ENCODE measurements at places on chromosomes 1 and 21.

GRCh38 chr1:4725416-4725815 lies 71.0 kb downstream of the AJAP1 start:
- H3K4me1 ChIP-seq = no peaks in the 10 kb centered on the region
- no peak for DNase-seq
- no peaks in the 10 kb centered on the region for H3K36me3 ChIP-seq
- no peak overlapping the region for H3K27ac ChIP-seq
- no peaks in the 10 kb centered on the region for H3K27me3 ChIP-seq

GRCh38 chr1:2633366-2633935 lies 635 bp upstream of the MMEL1 start:
- DNase-seq = no peak
- no peak overlapping the region for H3K27ac ChIP-seq
- no peak overlapping the region for H3K4me3 ChIP-seq
- peaks cover 18% of the 10 kb centered on the region for H3K27me3 ChIP-seq
- H3K4me1 ChIP-seq = peaks cover 7% of the 10 kb centered on the region

DNA sequence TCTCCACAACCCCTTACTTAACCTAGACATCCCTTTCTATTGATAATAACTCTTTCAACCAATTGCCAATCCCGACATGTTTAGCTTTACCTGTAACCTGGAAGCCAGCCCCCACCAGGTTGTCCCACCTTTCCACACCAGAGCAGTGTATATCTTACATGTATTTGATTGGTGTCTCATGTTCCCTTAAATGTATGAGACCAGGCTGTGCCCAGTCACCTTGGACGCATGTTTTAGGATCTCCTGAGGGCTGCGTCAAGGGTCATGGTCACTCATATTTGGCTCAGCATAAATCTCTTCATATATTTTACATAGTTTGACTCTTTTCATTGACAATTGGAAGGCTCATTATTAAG lies 5.3 kb upstream of the SLC19A1 start:
- peaks cover 5% of the 10 kb centered on the region for H3K4me1 ChIP-seq
- DNase-seq = no peak
- no peak overlapping the region for H3K27ac ChIP-seq
- no peak overlapping the region for H3K4me3 ChIP-seq
- H3K27me3 ChIP-seq = no peaks in the 10 kb centered on the region

DNA sequence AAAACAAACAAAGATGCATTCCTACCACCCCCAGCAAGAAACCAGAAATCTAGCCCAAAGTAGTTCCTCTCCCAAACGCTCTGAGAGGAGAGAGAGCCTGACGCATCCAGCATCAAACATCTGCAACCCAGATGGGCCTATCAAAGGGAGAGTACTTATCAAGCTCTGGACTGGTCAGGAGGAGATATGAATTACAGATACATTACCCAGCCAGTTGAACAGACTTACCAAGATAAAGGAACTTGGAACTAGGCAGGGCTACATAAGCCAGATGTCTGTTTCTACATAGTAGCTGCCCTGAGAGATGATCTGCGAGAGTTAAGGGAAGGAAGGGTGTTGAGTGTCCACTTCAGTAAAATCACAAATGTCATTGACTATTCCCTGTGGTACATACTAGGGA lies 138.4 kb downstream of the PAPPA2 start:
- H3K4me1 ChIP-seq = no peaks in the 10 kb centered on the region
- no peaks in the 10 kb centered on the region for H3K36me3 ChIP-seq
- H3K4me3 ChIP-seq = no peak overlapping the region
- DNase-seq = no peak
- no peaks in the 10 kb centered on the region for H3K27me3 ChIP-seq

GRCh38 chr1:20366056-20366462 lies 75.4 kb downstream of the VWA5B1 start:
- no peak overlapping the region for H3K27ac ChIP-seq
- peaks cover 13% of the 10 kb centered on the region for H3K4me1 ChIP-seq
- H3K36me3 ChIP-seq = no peaks in the 10 kb centered on the region
- H3K27me3 ChIP-seq = peaks cover 22% of the 10 kb centered on the region
- DNase-seq = peak; percentile 57
